ENCODE measurements at places on chromosomes 2 and 18. TPM values are rescaled to one million over a fixed set of nuclear protein-coding genes. Genes with fewer than 3 reads are reported as not detected.

IL36G gene
- total RNA-seq, result not detected

DNAJB2 gene
- 17.4 TPM for total RNA-seq

CSRNP3 gene
- 1.2 TPM for total RNA-seq

PID1 gene
- total RNA-seq, result 24.8 TPM

RNF152 gene
- 1.5 TPM for total RNA-seq

DGUOK gene
- total RNA-seq, result 151 TPM

TBR1 gene
- 0.05 TPM for total RNA-seq

PLEKHA3 gene
- total RNA-seq, result 11.7 TPM

NEU4 gene
- total RNA-seq, result 0.35 TPM

ATG16L1 gene
- total RNA-seq, result 38.1 TPM

DNA sequence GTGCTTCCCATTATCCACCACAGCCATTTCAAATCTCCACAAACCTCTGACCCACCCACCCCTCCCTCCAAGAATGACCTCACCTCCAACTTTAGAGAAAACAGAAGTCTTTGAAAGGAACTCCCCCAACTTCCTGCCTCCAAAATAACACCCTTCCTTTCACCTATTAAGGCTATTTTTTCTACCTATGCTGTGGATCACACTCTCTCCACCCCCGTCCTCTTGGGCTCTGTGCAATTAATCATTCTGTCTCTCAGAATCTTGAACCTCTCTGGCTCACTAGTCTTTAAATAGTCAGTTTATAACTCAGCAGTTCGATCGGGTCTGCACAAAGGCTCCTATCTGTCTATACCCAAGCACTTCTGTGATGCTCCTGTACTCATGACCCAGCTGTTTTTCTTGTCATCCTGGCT, 37.3 kb upstream of the XPO1 start:
- no peak for DNase-seq

DNA sequence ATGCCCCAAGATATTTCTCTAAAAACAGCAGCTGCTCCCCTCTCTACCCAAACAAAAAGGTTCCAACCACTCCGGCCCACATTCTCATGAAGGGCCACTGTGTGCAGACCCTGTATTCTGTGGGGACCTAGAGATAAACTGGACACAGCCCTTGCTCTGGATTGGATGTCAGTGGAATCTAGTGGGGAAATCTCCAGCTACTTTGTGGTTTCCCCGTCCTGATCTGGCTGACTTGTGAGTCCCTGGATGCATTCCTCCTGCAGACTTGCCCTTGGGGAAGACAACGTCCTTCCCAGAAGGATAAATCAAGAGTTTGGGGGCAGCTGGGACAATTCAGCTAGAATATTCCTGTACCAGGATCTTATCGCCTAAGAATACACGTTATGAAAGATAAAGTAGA, 151.1 kb downstream of the FSHR start:
- DNase-seq, result no peak

DNA sequence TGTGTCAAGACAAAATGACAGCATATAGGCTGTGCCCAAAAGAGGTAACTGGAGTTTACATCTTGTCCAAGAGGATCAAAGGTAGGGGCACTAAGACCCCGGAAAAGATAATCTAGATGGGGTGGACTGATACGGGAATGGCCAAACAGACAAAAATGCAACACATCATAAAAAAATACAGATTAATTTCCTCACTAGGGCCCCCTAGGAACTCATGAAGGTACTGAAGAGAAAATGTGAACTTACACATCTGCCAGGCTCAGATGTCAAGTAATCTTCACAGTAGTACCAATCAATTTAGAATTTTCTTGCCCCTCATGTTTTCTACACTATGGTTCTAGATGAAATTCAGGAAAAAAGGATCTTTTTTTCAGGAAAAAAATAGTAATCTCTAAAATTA, 115.6 kb upstream of the REG3A start:
- DNase-seq, result no peak

DNA sequence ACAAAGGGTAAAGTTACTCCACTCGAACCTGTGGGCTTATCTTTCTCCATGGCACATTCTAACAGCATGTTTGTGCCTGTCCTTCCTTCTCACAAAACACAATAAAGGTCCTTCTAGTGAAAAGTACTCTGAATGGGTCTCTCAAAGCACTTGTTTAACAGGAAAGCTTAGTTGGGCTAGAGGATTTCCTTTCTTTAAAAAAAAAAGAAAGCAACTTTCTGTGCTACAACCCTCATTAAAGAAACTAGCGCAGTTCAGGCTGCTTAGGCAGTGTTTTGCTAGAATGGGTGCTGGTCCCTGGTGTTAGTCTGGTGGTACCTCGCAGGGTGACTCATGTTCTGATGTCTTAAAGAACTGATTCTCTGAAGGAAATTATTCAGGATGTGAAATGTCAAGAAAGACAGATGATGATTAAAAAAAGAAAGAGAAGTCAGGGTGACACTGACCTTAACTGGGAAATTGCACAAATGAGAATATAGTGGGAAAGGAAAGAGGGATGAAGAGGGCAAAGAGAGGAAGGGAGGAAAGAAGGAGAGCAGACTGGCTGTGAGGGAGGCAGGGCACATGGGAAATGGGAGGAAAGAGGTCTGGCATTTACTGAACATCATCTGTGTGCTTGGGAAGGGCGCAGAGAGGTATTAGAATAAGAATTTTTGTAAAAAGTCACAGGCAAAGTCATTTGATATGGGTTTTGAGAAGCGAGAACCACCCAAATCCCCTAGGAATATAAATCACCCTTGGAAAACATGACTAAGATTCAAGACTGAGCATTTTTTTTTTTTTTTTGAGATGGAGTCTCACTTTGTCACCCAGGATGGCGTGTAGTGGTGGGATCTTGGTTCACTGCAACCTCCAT, 74.9 kb downstream of the ATP8B1 start:
- no peak for DNase-seq

- no peak for DNase-seq
Observed at GRCh38 chr2:127401757-127402695, 14.3 kb upstream of the MAP3K2 start.

DNA sequence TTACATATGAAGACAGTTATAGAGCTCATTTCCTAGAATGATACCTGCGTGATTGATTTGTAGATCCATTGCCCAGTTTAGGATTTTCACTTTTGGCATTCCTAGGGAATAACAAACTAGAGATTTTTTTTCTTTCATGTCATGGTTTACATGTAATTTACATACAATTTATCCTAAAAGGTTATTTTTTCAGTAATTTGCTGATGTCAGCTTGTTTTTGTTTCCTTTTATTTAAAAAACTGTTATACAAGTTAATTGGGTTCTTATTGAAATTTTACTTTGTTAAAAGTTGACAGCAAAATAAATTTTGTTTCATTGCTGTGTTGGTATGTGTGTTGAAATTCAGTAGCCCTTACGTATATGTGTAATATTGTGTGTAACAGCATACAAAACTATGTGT, 23.4 kb downstream of the MTX2 start:
- no peak for DNase-seq

GRCh38 chr2:237474931-237475703, 11.9 kb upstream of the MLPH start:
- DNase-seq, result no peak

- no peak for DNase-seq
Observed at GRCh38 chr2:164449706-164450105, 171.6 kb downstream of the GRB14 start.

GRCh38 chr18:49585781-49586663, 24.2 kb downstream of the LIPG start:
- no peak for DNase-seq

- peak; percentile 26 for DNase-seq
Observed at GRCh38 chr2:236078297-236079255, 89.6 kb downstream of the GBX2 start.

- DNase-seq, result no peak
Observed at GRCh38 chr2:99421469-99421868, 68.3 kb downstream of the REV1 start.

DNA sequence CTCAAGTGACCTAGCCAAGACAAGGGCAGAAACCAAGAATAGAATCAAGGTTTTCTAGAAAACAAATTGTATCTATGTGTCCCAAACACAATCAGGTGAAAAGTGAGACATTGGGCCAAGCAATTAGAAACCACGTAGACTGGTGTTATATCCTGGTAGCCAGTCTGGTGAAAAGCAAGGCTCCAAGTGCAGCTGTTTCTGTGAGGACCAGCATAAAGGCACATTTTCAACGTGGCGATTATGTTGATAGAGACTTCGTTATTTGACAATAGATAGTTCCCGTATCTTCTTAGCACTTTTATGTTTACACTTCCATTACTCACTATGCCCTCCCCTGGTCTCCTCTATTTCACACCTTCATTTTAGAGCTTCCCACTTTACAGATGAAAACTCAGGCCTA, 103.2 kb upstream of the ZFP36L2 start:
- DNase-seq, result no peak

- no peak for DNase-seq
Observed at GRCh38 chr2:68223419-68223818, 28.9 kb downstream of the PPP3R1 start.

GRCh38 chr2:129754421-129754820, 225.0 kb upstream of the RAB6C start:
- DNase-seq, result no peak

DNA sequence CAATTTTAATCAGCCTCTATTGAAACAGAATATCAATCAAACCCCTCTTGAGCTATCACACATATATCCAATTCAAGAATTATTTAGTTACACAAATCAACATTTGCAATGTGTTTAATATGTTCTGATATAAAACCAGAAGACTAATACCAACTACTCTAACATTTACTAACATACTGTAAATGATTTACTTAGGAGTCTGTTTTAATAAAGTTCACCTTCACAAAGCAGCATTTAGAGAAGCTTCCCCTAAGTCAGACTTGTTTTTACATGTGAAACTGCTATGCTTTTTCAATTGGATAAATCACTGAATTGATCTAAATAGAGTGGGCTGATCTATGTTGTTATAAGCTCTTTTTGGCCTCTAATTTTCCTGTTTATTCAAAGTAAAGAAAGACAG, 18.3 kb downstream of the COL4A3 start:
- DNase-seq, result no peak

- DNase-seq, result no peak
Observed at GRCh38 chr18:68780802-68781635, 16.9 kb upstream of the CCDC102B start.

DNA sequence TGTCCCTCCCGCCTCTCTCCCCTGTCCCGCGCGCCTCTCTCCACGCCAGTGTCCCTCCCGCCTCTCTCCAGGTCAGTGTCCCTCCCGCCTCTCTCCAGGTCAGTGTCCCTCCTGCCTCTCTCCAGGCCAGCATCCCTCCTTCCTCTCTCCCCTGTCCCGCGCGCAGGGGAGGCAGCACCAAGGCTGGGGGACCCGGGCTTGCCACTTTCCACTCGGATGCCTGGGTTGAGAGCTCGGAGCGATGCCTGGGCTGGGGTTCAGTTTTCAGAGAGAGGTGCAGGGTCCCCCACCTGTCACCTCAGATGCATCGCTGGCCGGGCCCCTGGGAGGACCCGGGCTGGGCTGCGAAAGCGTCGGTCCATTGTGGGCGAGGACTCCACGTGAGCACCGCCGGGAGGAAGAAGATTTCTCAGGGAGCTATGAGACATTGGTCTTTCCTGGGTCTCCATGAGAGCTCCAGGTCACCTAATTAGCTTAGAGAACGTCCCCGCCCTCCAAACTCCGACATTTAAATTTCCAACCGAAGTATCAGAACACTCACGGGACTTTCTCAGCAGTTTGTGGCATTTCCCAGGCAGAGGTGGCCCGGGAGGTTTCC, 2.1 kb downstream of the FBLN7 start:
- no peak for DNase-seq

GRCh38 chr2:104371087-104371781, 482.7 kb upstream of the POU3F3 start:
- no peak for DNase-seq

GRCh38 chr18:11470941-11471340, 138.5 kb upstream of the SLC35G4 start:
- DNase-seq, result no peak

- DNase-seq, result no peak
Observed at GRCh38 chr2:237289139-237289538, 124.8 kb downstream of the COL6A3 start.

- peak; percentile 81 for DNase-seq
Observed at GRCh38 chr2:209473930-209474419, 50.1 kb downstream of the MAP2 start.

DNA sequence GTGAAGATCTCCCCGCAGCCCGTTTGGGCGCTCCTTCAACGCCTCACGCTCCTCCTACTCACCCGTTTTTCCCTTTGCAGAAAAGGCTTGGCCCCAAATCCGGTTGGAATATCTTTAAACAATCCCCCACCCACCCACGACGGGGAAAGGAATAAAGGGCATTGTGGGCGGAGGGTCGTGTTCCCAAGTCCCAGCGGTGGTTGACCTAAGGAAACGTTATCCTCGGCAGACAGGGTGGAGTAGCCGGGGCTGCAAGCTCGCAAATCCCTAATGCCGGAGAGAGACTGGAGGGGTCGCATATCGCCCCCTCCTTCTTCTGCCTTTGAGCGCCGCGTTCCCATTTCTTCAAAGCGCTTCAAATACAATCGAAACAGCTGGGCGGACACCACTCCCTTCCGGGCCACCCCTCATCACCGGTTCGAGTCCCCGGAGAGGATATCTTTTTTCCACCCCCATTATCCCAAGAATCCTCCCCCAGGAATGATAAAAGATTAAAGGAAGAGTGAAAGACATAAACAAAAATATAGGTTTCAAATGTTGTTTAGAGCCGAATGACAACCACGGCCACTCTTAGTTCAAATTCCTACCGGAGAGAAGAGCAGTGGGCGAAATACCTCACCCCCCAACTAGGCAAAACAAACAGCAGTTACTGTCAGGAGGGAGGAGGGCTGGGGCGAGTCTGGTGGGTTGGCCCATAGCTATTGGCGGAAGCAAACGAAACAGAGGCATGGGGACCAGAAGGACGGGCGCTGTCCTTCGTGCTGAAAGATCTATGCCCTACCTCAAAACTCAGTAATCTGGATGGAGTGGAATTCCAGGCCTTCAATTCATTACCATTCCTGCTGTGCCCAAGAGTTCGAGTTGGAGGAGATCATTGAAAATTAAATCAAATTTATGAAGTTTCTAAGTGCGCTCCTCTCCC, 2.8 kb upstream of the GAD1 start:
- DNase-seq, result peak; percentile 33

DNA sequence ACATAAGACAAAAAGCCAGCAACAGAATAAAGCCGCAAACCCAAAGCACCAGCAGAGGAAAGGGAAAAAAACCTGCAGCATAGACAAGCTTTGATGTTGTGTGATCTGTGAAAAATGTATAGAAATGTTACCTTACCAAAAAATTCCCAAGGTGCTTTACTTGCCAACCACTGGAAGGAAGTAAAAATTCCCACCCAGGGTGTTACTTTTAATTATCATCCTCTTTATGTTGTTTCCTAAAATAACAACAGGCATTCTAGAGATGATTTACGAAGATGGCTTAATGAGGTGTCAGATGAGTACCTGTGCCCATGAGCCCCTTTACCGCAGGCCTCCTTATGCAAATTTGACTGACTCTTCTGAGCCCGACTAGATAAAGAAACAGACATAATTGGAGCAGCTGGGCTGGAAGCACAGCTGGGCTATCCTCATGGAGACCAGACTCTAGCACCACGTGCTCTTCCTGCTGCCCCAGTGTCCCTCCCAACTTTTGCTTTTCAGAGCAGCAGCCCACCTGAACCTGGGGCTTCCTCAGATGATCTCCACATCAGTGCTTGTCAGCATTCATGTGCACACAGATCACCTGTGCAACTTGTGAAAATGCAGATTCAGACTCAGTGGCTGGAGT, 41.5 kb downstream of the SRSF7 start:
- DNase-seq, result no peak

- no peak for DNase-seq
Observed at GRCh38 chr2:151237422-151238025, 24.1 kb downstream of the RBM43 start.
